Fibroblast of pulmonary artery (primary cell): ENCODE measurements at places on chromosomes 16 and 17.

GRCh38 chr17:57914273-57915142 lies 40.7 kb downstream of the CUEDC1 start:
- no peak for DNase-seq

GRCh38 chr16:74844041-74844980 lies 69.7 kb upstream of the FA2H start:
- DNase-seq: no peak

DNA sequence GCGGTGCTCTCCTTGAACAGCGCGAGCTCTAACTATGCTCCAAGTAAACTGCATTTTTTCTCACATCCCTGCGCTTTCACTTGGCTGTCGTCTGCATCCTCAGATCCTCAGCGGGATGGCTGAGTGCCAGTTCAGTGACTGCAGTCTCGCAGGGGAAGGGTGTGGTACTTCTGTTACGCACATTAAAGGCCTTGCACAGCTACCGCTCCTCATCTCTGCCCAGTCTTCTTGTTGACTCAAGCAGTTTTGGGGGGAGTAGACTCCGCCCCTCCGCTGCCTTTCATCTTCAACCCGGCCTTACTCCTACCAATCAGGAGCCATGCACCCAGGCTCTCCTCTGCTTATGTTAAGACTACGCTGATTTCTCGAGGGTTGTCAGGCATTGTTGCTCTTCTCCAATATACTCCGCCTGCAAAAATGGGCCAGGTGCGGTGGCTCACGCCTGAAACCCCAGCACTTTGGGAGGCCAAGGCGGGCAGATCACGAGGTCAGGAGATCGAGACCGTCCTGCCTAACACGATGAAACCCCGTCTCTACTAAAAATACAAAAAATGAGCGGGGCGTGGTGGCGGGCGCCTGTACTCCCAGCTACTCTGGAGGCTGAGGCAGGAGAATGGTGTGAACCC lies 10.0 kb downstream of the ATP5PD start:
- peak; percentile 90 for DNase-seq

- no peak for DNase-seq
These were observed 1.8 kb upstream of the PRSS53 start for GRCh38 chr16:31090540-31090939.

DNA sequence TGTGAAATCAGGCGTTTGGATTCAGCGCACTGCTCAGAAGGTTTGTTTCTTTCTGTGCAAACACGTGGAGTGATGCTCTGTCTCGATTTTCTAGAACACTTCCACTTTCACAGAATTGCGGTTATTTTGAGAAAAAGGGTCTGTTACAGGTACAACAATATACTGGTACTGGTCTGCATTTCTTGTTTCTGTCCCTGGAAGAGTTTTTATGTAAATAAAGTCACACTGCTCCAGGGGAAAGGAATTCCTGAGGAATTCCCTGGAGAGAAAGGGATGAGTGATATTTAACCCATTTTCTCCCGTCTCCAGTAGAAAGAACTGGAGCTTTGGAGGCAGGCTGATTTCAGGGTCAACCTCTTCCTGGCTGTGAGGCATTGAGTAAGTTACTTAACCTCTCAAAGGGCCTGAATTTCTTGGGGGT lies 16.2 kb upstream of the RMI2 start:
- DNase-seq: no peak

DNA sequence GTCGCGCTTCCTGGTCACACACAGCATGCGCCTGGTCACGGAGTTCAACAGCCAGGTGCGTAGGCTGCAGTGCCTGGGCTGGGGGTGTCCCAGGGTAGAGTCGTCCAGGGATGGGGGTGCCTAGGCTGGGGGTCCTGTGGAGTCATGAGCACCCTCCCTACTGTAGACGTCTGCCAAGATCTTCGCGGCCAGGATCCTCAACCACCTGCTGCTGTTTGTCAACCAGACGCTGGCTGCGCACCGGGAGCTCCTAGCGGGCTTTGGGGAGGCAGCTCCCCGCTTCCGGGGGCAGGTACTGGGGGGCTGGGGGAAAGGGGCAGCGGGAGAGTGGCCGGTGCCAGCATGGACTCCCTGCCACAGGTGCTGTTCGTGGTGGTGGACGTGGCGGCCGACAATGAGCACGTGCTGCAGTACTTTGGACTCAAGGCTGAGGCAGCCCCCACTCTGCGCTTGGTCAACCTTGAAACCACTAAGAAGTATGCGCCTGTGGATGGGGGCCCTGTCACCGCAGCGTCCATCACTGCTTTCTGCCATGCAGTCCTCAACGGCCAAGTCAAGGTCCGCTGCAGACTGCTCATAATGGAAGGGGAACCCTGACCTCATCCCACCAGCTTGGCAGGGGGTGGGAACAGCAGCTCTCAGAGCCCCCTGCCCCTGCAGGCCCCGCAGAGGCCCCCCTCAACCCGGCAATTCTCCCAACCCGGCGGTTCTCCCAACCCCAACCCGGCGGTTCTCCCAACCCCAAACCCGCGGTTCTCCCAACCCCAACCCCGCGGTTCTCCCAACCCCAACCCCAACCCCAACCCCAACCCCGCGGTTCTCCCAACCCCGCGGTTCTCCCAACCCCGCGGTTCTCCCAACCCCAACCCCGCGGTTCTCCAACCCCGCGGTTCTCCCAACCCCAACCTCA lies 2.4 kb downstream of the PDIA2 start:
- no peak for DNase-seq

- no peak for DNase-seq
These were observed 14.6 kb upstream of the HSBP1 start for GRCh38 chr16:83793179-83793578.

DNA sequence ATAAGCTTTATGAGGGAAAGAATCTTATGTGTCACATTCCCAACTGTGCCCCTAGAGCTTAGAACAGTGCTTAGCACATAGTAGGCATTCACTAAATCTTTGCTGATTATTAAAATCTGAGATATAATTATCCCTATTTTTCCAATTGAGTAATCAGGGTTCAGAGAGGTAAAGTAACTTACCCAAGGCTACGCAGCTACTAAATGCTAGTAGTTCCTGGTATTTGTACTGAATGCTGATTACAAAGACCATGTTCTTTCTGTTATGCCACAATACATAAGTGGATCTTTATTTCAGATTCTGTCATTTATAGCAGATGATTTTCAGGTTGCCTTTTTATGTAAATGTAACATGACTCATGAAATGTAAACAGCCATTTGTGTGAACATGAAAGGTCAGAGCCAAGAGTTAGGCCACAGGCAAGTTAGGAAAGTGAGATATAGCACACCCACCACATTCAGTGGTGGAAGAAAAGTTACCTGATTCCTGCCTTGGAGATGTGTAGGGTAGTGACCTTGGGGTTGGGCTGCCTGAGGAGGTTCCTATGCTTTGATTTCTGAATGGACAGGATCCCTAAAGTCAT lies 77.2 kb downstream of the FTO start:
- DNase-seq: no peak

- no peak for DNase-seq
These were observed 54.7 kb upstream of the CIBAR2 start for GRCh38 chr16:85166699-85167588.

DNA sequence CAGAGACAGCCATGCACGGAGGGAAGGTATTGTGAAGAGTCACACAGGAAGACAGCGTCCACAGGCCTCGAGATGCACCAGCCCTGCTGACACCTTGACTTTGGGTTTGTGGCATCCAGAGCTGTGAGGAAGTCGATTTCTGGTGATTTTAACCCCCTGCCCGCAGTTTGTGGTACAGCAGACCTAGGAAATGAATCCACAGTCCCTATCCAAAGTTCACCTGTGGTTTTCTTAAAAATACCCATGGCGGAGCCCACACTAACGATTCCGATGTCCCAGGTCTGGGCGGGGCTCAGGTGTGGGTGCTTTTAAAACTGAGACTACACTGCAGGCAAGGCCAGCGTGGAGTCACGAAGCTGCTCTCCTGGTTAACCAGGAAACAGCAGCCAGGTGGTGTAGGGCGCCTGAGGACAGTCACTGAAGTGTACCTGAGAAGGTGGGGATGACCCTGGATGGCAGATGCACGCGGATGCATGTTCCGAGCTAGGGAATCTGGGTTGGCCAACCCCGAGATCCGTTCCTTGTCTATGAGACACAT lies 14.4 kb upstream of the MEAK7 start:
- DNase-seq: no peak

DNA sequence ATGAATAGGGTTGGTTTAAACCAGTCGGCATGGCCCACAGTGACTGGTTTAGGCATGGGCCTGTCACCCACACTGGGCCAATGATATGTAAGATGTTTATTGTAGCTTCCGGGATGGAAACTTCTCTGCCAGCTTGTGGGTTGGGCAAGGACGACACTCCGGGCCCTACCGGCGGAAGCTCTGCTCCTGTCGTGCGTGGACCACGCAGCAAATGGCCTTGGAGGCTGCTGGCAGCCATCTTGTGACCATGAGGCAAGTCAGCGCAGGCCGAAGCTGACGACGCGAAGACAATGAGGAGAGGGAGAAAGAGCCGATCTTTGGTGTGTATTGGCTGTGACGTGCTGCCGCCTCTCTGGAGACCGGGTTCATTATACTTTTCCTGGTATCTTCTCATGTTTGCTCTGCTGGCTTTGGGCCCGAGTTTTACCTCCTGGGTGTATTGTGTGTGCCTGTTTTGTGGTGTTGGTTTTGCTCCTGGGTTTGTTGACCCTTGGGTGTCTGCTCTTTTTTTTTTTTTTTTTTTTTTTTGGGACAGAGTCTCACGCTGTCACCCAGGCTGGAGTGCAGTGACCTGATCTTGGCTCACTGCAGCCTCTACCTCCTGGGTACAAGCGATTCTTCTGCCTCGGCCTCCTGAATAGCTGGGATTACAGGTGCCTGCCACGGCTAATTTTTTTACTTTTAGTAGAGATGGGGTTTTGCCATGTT lies 15.4 kb downstream of the SLC25A10 start:
- no peak for DNase-seq

DNA sequence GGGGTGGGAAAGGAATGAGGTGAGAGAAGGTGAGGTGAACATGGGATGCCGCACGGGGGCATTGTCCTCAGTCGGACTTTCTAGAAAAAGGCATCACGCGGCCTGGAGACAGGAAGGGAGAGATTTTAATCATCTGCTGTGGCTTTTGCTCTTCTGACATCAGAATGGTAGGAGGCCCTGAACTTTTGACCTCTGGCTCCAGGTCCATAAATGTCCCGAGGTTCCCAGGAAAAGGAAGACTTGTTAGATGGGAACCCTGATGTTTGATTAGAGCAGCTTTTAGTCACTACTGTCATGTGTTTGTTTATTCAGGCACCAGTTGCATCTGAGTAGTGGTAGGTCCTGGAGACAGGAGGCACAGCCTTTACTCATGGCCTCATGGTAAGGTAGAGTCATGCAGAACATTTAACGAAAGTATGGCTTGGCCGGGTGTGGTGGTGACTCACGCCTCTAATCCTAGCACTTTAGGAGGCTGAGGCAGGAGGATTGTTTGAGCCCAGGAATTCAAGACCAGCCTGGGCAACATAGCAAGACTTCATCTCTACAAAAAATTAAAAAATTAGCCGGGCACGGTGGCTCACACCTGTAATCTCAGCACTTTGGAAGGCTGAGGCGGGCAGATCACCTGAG lies 203.1 kb downstream of the MSI2 start:
- DNase-seq: peak; percentile 39
